ENCODE measurements at places on chromosomes 3 and 15.

- DNase-seq = no peak
Observed at GRCh38 chr15:74613953-74614743, 1.5 kb upstream of the CLK3 start.

DNA sequence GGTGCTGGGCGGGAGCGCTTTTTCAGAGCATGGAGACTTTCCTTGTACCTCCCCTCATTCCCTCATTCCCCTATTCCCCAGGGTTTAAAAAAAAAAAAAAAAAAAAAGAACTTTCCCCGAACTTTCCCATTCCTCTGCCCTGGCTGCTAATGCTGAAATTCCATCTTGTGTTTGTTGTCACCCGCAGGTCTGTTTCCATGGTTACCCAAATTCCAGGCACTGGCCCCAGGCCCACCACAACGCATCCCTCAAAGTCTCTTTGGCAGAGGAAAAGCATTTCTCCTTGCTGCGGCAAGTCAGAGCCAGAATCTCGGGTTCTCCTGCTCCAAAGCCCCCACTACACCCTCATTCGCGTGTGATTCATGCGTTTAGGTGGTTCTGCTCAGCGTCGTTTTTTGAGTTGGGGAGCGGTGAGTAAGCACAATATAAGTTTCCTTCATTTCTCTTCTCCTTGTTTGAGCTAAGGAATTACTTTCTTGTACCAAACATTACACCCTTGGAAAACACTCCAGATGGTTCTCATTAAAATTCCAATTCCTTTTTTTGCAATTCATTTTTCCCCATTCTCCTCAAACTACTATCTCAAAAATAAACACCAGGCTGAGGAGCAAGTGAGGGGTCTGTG is 21.6 kb downstream of the ANAPC13 start:
- DNase-seq = peak; percentile 94

DNA sequence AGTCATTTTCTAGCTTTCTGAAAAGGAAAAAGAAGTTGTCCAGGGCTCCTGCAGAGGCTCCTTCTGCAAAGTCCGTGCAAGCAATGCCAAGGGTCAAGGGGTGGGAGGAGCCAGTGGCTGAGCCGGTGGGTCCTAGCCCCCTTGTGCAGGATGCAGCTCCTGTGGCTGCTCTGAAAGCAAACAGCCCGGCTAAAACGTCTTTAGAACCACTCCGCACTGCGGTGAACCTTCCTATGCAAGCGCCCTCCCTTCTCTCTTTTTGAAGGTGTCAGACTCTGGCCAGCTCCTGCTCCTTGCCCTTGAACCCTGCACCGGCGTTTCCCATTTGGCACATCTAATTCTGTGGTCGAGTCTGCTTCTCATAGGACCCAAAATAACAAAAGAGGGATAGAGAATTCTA is 183.1 kb downstream of the UACA start:
- no peak for DNase-seq

DNA sequence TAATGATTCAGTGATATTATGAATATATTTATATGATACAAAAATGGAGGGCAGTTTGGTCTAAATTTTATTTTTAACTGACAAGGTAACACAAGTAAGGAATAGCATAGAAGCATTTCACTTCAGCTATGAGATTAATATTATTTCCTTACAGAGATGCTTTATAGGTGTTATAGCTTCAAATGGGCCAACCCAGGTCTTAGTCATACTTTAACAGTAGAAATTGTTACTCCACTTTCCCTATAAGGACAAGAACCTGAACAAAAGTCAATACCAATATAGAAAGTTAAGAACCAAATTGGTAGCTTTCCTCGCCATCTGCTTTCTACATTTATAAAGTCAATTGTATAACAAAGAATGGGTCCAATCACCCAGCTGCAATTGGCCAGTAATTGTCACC is 570.6 kb downstream of the FOXP1 start:
- DNase-seq = no peak

GRCh38 chr3:105899516-105899915 is 30.7 kb upstream of the CBLB start:
- DNase-seq = no peak

GRCh38 chr3:22947851-22948250 is 255.3 kb upstream of the UBE2E2 start:
- DNase-seq = no peak

DNA sequence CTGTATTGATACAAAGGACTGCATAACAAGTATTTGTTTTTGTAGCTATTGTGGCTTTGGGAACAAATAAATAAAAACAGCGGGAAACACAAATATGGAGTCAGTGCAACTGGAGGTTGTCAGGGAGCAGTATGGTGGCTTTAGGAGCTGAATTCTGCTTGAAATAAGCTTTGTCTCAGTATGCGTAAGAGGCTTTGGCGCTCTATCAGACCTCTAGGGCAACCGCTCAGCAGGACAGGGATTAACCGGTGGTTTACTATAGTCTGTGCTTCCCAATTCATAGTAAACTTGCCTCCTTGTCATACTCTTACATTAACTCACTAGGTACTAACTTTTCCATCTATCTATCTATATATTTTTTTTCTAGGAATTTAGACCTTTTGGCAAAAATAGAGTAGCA is 104.6 kb downstream of the ZIC1 start:
- no peak for DNase-seq

DNA sequence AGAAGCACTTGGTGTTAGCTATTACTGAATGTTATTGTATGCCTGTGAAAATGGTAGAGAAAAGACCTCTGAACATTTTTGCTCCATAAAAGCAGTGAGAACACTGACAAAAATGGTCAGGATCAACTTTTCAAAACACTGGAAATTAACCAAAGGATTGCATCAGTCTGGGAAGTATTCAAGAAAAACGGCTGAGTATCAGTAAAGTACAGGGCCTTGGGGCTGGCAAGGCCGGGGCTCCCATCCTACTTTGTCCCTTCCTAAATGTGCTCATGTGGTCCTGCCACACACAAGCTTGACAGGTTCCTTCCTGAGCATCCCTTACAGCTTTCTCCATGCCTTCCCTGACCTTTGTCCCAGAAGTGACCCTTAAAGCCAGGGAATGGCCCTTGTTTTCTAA is 84.0 kb downstream of the CFAP20DC start:
- no peak for DNase-seq

GRCh38 chr3:31343075-31343474 is 189.7 kb upstream of the STT3B start:
- no peak for DNase-seq

DNA sequence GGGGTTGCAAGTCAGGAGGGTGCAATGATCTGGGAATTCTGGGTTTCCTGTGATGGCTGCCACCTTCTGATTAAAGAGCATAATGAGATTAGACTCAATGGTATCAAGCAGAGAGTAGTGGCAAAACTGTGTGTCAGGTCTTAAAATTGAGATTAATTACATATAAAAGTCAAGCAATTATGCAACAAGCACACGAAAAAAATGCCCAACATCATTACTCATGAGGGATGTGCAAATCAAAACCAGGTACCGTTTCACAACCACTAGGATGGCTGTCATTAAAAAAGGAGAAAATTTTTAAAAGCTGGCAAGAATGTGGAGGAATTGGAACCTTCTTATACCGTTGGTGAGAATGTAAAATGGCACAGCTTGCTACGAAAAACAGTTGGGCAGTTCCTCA is 205.0 kb downstream of the OSBPL10 start:
- no peak for DNase-seq

GRCh38 chr15:83659417-83659812 is 5.5 kb downstream of the ADAMTSL3 start:
- DNase-seq = no peak

Data from ascending aorta (tissue), 2 donors.